ENCODE measurements at places on chromosomes 13 and 19.

GRCh38 chr13:60120617-60121336 lies 43.0 kb downstream of the DIAPH3 start:
- H3K4me3 ChIP-seq = no peak overlapping the region
- no peak for DNase-seq
- no peak overlapping the region for H3K27ac ChIP-seq

DNA sequence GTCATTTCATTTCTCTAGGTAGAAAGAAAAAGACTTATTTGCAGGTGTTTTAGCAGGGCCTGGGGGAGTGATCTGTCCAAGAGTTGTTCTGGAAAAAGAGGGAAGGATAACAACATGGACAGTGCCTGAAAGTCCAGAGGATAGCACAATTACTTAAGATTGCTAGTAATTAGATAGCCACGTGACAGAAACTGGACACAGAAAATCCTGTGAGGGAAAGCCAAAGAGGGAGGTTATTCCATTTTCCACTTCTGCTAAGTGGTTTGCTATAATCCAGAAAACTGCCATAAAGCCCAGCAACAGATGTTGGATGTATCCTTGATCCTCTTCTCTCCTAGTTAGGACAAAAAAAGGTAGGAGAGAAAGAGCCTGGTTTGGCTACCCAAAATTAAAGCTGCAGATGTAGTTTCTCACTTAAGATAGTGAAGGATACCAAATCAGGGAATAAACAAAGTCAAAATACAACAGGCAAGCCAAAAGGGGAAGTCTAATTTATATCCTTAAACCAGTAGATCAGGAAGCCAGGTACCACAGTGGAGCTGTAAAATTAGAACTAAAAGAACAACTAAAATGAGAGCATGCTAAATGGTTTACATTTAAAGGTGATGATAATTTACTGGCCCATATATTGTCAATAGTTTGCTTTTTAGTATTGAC lies 140.2 kb downstream of the VWA8 start:
- H3K4me3 ChIP-seq = no peak overlapping the region
- no peak overlapping the region for H3K27ac ChIP-seq
- no peaks in the 10 kb centered on the region for H3K27me3 ChIP-seq
- peaks cover 23% of the 10 kb centered on the region for H3K36me3 ChIP-seq
- no peak for DNase-seq

DNA sequence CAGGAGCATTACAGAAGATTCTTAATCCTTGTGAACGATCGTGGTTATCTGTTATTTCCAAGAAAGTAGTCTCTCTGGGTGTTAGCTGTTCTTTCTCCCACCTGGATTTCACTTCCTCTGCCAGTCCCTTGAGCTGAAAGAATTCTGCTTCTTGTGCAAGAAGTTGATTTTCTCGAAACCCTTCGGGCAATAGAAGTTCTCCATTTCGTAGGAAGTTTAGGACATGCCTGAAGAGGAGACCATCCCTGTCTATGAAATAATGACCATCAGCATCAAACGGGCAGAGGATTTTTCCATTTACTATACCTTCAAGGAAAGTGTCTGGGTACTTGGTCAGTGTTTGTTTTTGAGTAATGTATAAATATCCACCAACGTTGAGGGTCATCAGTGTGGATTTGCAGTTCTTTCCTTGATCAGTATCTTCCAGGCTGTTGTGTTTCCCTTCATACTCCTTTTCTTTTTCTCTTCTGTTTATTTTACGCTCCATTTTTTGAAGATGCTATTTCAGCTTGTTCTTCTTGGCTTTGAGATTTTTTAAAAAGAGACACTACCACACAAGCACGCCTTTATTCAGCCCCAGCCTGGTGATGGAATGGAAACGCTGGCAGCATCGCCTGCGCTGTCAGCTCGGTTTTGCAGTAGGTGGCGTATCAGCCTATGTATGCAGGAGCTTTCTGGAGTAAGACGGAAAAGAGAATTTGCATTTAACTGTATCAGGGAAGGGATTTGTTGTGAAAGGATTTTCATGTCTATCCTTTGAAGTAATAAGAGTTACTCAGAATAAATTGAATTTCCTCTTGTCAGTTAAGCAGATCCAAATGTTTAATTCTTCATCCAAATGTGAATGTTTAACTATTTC lies 6.5 kb downstream of the KCTD4 start:
- H3K27ac ChIP-seq = peak overlapping the region; percentile 63
- no peaks in the 10 kb centered on the region for H3K36me3 ChIP-seq
- H3K27me3 ChIP-seq = no peaks in the 10 kb centered on the region
- peaks cover 23% of the 10 kb centered on the region for H3K4me1 ChIP-seq

DNA sequence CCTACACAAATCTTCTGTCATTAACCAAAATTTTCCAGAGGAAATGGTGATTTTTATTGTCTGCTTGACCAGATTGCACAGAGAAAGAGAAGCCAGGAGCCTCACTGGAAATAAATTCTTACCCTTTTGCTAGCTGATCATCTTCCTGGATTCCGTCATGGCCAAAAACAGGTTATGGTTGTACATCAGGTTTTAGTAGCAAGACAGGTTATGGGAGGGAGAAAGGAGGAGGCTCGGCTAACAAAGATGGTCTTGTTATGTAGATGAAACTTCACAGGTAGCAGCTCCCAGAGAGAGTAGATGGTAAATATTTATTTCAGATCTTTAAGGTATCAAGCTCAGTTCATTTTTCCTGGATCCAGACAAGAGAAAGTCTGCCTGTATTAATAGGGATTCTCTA lies 19.7 kb upstream of the CEACAM3 start:
- H3K27ac ChIP-seq = no peak overlapping the region
- H3K27me3 ChIP-seq = no peaks in the 10 kb centered on the region
- DNase-seq = no peak
- no peaks in the 10 kb centered on the region for H3K36me3 ChIP-seq

GRCh38 chr13:100387416-100387815 lies 201.2 kb downstream of the GGACT start:
- H3K27me3 ChIP-seq = no peaks in the 10 kb centered on the region
- H3K4me1 ChIP-seq = peaks cover 11% of the 10 kb centered on the region
- 0 out of 2 replicates have a peak, but pooled peaks cover 2% of the 10 kb centered on the region for H3K36me3 ChIP-seq
- no peak overlapping the region for H3K4me3 ChIP-seq
- DNase-seq = no peak

DNA sequence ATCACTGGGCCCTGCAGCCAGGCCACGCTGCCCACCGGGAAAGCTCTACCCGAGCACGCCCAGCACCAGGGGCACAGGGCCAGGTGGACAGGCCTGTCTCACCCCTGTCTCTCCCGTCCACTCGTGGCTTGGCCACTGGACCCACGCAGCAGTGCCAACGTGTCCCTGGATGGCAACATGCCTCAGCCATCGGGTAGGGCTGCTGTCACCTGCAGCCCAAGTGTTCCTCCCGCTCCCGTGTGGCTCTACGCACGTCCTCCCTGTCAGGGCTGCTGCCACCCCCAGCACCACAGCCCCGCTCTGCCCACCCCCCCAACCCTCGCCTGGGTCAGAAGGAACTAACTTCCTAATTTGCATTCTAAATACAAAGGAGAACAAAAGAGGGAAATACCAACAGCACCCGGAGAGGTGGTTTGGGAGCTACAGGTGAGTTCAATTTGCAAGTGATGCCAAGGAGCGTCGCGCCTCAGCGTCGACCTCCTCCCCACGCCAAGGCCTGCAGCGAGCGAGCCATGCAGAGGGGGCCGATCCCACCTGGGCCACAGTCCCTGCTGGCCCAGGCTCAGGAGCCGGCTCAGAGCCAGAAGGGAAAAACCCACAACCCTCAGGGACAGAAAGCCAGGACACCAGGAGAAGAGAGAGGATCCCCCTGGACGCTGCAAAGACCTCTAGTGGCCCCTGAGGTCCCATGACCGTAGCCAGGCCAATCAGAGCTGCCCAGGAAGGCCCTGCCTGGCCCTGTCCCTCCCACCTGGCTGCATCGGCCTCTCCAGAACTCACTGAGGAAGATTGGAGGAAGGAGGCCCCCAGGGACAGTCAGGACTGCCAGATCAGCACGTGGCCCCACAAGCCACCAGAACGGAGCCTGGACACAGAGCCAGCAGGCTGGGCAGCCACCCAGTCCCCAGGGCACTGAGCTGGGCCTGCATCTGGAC lies 128.4 kb upstream of the SPACA7 start:
- H3K27ac ChIP-seq = no peak overlapping the region
- H3K4me1 ChIP-seq = peaks cover 18% of the 10 kb centered on the region
- no peaks in the 10 kb centered on the region for H3K27me3 ChIP-seq

- H3K4me1 ChIP-seq = peaks cover 42% of the 10 kb centered on the region
- H3K4me3 ChIP-seq = no peak overlapping the region
- no peaks in the 10 kb centered on the region for H3K36me3 ChIP-seq
- H3K27ac ChIP-seq = peak overlapping the region; percentile 40
- H3K27me3 ChIP-seq = no peaks in the 10 kb centered on the region
- DNase-seq = no peak
Measured at GRCh38 chr13:73168226-73168952, 109.6 kb downstream of the KLF5 start.

DNA sequence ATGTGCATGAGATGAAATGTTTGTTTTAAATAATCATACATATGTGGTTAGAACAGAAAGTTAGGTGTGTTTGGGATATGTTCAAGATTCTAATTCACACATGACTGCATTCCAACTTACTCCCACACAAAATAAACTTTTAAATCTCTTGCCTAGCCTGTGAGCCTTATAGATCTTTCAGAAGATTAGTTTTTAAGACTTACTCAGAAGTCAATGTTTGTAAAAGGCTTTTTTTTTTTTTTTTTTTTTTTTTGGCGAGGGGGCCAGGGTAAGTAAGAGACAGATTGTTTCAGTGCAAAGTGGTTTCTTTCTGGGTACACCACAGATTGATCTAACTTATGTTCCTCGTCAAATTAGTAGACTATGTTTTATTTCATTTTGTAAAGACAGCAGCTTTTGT lies 39.1 kb downstream of the GPR180 start:
- H3K27me3 ChIP-seq = no peaks in the 10 kb centered on the region
- no peak overlapping the region for H3K4me3 ChIP-seq
- peaks cover 7% of the 10 kb centered on the region for H3K36me3 ChIP-seq

DNA sequence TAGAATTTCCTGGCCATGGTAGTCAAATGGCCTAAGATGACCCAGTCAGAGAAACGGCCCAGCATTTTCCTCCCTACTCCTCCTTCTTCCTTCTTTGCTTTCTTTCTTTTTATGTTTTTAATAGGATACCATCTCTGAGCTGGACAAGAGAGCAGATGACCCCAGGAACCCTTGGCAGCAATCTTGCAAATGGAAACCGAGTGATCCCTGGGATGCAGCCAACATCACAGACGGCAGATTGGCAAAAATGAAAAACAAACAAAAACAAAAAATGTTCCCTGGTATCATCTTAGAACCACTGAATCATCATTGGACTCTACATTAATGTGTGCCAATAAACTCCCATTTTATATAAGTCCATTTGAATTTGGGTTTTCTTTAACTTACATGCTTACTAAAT lies 424.4 kb downstream of the FGF14 start:
- H3K4me3 ChIP-seq = no peak overlapping the region
- H3K27ac ChIP-seq = no peak overlapping the region
- H3K36me3 ChIP-seq = no peaks in the 10 kb centered on the region
- no peak for DNase-seq
- H3K4me1 ChIP-seq = 0 out of 2 replicates have a peak, but pooled peaks cover 4% of the 10 kb centered on the region

GRCh38 chr19:5643060-5643459 lies 20.2 kb downstream of the SAFB start:
- no peaks in the 10 kb centered on the region for H3K27me3 ChIP-seq
- H3K27ac ChIP-seq = no peak overlapping the region
- no peak for DNase-seq
- H3K36me3 ChIP-seq = peaks cover 68% of the 10 kb centered on the region
- H3K4me1 ChIP-seq = peaks cover 5% of the 10 kb centered on the region

- peaks cover 6% of the 10 kb centered on the region for H3K4me1 ChIP-seq
- no peak overlapping the region for H3K27ac ChIP-seq
- no peak overlapping the region for H3K4me3 ChIP-seq
Measured at GRCh38 chr19:14544977-14545715, 15.8 kb downstream of the TECR start.

DNA sequence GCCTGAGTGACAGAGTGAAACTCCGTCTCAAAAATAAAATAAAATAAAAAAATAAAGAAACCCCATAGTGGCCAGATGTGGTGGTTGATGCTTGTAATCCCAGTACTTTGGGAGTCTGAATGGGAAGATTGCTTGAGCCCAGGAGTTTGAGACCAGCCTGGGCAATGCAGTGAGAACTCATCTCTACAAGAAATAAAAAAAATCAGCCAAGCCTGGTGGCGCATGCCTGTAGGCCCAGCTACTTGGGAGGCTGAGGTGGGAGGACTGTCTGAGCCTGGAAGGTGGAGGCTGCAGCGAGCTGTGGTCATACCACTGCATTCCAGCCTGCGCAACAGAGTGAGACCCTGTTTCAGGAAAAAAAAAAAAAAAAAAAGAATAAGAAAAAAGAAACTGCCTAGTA lies 53.8 kb downstream of the ZNF627 start:
- DNase-seq = no peak
- H3K4me1 ChIP-seq = no peaks in the 10 kb centered on the region
- no peak overlapping the region for H3K27ac ChIP-seq
- H3K36me3 ChIP-seq = peaks cover 67% of the 10 kb centered on the region

- peaks cover 65% of the 10 kb centered on the region for H3K36me3 ChIP-seq
- no peaks in the 10 kb centered on the region for H3K4me1 ChIP-seq
- no peaks in the 10 kb centered on the region for H3K27me3 ChIP-seq
- H3K4me3 ChIP-seq = no peak overlapping the region
Measured at GRCh38 chr19:17665058-17665457, 23.1 kb downstream of the UNC13A start.

DNA sequence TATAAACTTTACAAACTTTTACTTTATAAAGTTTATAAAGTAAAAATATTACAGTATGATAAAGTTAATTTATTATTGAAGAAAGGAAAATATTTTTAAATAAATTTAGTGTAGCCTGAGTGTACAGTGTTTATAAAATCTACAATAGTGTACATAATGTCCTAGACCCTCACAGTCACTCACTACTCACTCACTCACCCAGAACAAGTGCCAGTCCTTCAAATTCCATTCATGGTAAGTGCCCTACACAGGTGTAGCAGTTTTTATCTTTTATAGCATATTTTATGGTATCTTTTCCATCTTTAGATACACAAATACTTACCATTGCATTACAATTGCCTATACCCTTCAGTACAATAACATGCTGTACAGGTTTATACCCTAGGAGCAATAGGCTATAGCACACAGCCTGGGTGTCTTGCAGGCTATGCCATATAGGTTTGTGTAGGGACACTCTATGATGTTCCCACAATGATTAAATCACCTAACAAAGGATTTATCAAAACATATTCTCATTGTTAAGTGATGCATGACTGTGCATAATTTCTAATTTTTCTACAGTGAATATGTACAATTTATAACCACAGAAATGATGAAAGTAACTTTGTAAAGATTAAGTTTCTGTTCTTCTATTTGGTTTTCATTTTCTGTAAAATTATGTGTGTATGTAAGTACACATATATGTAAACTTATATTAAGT lies 98.0 kb downstream of the SPRY2 start:
- no peaks in the 10 kb centered on the region for H3K36me3 ChIP-seq
- no peak for DNase-seq
- peaks cover 23% of the 10 kb centered on the region for H3K4me1 ChIP-seq
- H3K4me3 ChIP-seq = no peak overlapping the region

GRCh38 chr19:49817964-49818648 lies at the start of gene MED25:
MED25 (plus strand) TSS chr19:49818289; CDS start chr19:49818342, 53 bp downstream.
- peak within 1 kb of the TSS; percentile 99 for H3K4me3 ChIP-seq
- peaks cover 12% of the 10 kb centered on the region for H3K4me1 ChIP-seq
